Choroid plexus epithelial cell (primary cell): ENCODE measurements at places on chromosomes 13 and 19.

- no peak for DNase-seq
Measured at GRCh38 chr13:31377946-31378345, 178.2 kb downstream of the B3GLCT start.

GRCh38 chr19:39263912-39264305, 4.3 kb upstream of the IFNL2 start:
- no peak for DNase-seq

DNA sequence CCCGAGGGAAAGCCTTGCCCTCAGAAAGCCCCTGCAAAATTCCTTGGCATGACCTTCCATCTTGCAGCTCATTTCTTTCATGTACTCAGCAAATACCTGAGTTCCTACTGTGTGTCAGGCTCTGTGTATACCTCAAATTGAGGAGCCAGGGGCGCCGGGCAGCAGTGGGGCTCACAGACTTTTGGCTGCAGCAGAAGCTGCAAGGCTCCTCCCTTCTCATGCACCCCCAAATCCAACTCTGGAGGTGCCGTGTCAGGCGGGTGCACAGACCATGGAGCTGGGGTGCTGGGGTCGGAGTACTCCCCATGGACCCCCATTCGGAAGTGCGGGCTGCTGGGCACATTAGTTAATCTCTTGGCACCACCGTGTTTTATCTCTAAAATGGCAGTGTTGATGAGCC, 72.3 kb downstream of the COL4A2 start:
- no peak for DNase-seq

GRCh38 chr13:83753912-83754624, 128.2 kb downstream of the SLITRK1 start:
- DNase-seq, result peak; percentile 22

- DNase-seq, result no peak
Measured at GRCh38 chr13:59806801-59807200, 356.9 kb downstream of the DIAPH3 start.

- no peak for DNase-seq
Measured at GRCh38 chr13:29868581-29868980, 18.2 kb upstream of the UBL3 start.

- DNase-seq, result peak; percentile 49
Measured at GRCh38 chr13:24038841-24039330, 121.6 kb upstream of the SPATA13 start.

DNA sequence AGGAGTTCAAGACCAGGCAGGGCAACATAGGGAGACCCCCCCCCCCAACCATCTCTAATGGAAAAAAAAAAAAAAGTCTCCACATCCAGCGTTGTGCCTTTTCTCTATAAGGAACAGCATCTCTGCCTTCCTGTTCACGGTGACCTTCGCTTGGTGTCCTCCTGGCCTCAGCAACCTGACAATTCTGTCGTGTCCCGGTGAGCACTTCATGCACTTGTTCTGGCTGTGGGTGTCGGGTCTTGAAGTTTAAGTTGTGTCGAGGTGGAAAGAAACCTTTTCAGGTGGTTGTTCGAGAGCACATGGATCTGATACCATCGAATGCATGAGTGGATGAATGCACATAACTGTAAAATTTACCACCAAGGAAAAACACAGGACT, 594 bp downstream of the ZNF559 start:
- DNase-seq, result peak; percentile 2

DNA sequence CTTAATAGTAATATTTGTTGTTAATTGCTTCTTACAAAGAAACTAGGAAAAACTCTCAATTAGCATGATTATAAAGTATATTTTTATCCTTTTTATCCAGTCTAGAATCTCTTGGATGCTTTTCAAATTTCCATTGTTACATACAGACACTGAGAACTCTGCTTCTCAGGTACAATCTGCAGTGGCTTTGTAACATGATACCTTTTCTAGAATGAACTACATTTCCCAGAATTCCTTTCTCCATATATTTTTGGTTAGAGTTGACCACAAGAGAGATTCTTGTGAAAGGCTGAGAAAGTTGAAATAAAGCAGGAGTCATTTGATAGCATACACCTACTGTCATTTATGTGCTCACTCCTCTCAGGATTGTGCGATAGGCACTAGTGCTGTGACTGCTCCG, 148.6 kb downstream of the SLITRK6 start:
- peak; percentile 5 for DNase-seq

GRCh38 chr13:26050568-26051230, 1.1 kb downstream of the SHISA2 start:
- peak; percentile 47 for DNase-seq

DNA sequence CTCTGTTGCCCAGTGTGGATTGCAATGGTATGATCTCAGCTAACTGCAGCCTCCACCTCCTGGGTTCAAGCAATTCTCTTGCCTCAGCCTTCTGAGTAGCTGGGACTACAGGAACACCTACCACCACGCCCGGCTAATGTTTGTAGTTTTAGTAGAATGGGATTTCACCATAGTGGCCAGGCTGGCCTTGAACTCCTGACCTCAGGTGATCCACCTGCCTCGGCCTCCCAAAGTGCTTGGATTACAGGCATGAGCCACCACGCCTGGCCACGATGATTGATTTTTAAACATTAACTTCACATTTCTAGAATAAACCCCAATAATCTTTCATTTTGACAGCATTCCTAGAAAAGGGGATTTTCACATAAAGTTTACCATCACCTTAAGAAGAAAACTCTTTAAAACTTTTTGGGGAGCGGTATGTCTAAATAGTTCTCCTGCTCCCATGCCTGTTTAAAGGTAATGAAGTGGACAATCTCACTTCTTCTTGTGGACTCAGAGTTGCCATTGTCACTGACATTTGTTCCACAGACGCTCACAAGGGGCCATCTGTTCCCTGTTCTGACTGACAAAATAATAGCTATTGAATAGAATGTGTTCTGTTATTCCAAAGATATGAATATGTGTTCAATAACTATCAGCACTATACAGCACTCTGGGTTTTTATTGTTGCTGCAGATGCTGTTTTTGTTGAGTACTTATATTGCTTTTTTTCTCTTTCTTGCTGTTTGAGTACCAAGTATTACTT, 66.1 kb upstream of the C1QTNF9B start:
- DNase-seq, result no peak

DNA sequence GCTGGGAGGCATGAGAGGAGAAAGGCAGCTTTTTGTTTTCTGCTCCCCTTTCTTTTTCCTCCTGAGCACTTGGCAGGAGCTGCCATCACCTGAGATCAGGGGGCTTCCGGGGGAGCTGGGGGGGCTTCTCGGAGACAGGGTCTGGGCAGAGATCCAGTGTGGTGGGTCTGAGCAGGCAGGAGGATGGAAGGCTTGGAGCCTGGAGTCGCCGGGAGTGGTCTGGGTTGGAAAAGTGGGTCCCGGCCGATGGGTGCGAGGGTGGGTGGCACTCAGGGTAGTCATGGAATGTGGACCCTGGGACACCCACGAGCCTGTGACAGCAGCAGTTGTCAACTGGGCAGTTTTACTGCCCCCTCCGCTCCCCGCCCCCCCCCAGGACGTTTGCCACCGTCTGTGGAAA, 2.2 kb upstream of the ADM5 start:
- no peak for DNase-seq

DNA sequence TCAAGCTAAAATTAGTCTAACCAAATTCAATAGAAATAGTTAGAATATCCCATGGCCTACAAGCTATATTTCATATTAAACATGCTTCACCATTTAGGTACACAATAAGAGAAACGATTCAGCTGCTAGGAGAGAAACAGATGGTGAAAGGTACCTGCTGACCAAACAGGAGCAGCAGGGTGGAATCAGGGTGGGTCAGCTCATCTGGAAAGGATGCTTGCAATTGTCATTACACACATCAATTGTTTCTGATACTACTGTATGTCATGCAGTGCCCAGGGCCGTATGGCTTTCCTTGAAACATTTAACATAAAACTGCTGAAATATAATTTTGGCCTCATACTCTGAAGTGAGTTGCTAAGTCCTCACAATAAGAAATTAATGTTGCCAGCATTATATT, 776.0 kb downstream of the DACH1 start:
- no peak for DNase-seq

DNA sequence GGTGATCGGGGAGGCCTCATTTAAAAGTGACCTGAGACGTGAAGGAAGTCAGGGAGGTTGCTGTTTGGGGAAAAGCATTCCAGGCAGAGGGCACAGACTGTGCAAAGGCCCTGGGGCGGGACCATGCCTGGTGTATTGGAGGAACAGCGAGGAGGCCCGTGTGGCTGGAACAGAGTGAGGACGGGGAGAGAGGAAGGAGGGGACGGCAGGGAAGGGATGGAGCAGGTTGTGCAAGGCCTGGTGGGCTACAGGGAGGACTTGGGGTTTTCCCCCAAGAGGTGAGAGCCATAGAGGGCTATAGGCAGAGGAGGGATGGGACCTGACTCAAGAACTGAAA, 17.2 kb downstream of the PTPRS start:
- no peak for DNase-seq

- no peak for DNase-seq
Measured at GRCh38 chr19:5114727-5115126, 145.8 kb downstream of the KDM4B start.

GRCh38 chr19:6250024-6250615, 29.7 kb downstream of the MLLT1 start:
- DNase-seq, result peak; percentile 46

DNA sequence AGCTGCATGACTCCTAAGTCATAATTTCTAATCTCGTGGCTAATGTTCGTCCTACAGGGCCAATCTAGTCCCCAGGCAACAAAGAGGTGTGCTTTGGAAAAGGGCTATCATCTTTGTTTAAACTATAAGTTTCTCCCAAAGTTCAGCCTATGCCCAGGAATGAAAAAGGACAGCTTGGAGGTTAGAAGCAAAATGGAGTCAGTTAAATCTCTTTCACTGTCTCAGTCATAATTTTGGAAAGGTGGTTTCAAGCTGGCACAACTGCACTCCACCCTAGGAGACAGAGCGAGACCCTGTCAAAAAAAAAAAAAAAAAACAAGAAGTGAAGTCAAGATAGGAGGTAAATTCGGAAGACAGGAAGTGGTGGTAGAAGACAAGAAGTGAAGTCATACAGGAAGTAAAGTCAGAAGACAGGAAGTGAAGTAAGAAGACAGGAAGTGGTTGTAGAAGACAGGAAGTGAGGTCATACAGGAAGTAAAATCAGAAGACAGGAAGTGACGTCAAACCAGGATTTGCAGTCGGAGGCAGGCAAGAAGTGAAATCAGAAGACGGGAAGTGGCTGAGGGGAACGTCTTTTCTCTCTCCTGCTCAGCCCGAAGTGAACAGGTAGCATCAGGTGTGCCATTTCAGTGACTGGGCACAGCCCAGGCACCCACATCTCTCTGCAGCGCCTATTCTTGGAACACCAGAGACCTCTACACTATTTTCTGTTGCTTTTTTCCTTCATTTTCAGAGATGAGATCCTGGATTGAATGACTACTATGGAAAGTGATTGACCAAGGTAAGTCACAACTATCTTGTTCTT, 32.2 kb downstream of the GP6 start:
- peak; percentile 2 for DNase-seq

- no peak for DNase-seq
Measured at GRCh38 chr19:12946731-12947496, 1.3 kb downstream of the RAD23A start.

- DNase-seq, result no peak
Measured at GRCh38 chr13:55361141-55361540, 1779.6 kb upstream of the PRR20A start.
